Activated CD8-positive, alpha-beta memory T cell treated with anti-CD3 and anti-CD28 coated beads for 1 hour (primary cell): ENCODE measurements at places on chromosomes 13 and 19.
A peak's percentile ranks its signal among the peaks of the same experiment; 100 is the strongest.

DNA sequence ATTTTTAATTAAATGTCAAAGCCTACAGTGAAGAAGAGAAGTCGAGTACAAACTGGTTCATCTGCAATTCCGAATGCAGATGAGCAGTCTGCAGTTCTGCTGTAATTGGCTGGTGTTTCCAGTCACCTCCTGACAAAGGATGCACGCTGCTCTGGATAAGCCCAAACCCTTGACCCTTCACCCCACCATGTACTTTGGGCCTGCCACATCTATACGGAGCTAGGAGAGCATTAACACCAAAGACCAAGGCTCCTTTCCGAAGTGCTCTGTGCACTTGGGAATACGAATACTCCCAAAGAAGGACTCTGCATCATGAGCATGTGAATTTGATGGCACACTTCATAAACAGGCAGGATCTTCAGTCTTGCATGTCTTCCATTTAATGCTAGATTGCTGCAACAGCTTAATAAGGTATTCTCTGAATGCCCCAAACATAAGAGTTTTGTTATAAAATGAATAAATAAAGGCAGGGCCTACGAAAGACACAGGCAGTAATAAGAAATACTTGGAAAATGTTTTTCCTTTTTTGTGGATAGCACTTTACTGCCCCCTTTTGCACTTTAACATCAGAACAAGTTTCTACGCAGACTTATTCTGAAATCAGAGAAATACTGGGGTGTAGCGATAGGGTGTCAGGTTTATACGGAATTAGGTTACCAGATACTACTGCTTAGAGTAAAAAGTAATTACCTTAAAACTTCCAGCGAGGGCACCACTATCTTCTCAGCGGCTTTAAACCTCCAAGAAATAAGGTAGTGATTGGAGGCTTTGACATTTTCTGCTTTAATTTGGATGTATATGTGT is 15.0 kb downstream of the EFNB2 start:
- no peak for DNase-seq

- no peak for DNase-seq
Observed at GRCh38 chr13:42170029-42170428, 101.9 kb upstream of the AKAP11 start.

- DNase-seq: no peak
Observed at GRCh38 chr13:64248371-64249065, 2832.9 kb upstream of the PCDH20 start.

- DNase-seq: no peak
Observed at GRCh38 chr19:9046694-9047093, 36.5 kb upstream of the MUC16 start.

DNA sequence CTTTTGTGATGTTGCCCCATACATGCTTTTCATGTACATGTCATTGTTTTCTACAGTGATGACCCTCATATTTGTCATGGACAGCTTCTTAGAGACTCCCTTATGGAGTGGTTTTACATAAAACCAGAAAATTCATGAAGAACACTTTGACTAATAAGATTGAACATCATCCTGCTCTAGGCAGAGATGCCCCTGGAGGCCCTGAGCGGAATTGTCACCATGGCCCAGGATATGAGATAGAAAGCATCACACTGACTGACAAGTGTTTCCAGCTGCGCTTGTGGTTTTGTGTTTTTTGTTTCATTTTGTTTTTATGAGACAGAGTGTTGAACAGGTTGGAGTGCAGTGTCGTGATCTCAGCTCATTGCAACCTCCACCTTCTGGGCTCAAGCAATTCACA is 22.2 kb downstream of the ZNF701 start:
- DNase-seq: no peak

DNA sequence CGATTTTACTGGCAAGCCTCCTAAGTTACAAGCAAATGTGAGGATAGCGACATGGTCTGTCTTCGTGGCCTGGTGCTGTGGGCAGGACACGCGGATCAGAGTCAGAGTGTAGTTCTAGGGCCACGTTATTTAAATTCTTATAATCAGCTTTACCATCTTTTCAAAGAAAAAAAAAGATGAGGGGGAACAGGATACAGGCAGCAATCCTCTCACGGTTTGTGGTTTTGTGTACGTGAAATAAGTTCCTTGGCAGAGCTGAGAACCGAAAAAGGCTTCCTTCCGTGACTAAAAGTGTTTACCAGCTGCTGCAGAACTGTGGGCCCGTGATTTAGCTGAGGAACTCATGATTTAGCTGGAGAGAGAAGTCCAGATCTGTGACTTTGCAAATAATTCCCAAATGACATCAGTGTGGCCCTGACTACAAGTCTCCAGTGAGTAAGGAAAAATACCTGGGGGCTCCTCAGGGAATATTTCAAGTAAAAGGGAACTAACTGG is 27.2 kb downstream of the RCBTB2 start:
- DNase-seq: no peak

- no peak for DNase-seq
Observed at GRCh38 chr19:49585023-49585422, 3.9 kb downstream of the PRRG2 start.

DNA sequence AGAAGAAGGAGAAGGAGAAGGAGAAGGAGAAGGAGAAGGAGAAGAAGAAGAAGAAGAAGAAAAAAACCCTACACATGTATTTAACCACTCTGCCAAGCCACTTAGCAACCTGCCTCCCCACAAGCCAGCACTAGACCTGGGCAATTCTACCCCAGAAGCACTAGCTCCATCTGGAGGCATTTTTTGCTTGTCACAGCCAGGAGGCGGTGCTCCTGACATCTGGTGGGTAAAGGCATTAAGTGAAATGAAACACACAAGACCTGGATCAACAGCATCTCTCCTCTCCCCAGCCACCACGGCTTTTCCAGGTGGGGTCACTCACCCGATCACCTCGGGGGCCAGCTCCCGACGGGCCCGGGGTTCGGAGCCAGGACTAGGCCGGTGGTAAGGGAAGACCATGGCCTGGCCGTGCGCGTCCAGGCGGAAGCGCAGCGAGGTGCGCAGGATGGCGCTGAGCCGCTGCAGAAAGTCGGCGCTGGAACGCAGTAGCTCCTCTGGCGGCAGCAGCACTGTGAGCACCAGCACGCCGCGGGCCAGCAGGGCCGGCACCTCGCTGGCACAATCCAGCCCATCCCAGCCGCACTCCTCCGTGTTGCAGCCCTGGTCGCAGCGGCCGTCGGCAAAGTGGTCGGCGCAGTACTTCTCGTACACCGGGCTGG is 26.9 kb downstream of the NOTCH3 start:
- no peak for DNase-seq

- peak; percentile 55 for DNase-seq
Observed at GRCh38 chr19:49391581-49392399, 3.7 kb downstream of the KASH5 start.

GRCh38 chr19:30077851-30078355 is 135.9 kb downstream of the URI1 start:
- no peak for DNase-seq

GRCh38 chr19:39301021-39301420 is 4.8 kb downstream of the IFNL1 start:
- no peak for DNase-seq

GRCh38 chr13:97423300-97424045 is 10.5 kb upstream of the RAP2A start:
- no peak for DNase-seq

- DNase-seq: peak; percentile 54
Observed at GRCh38 chr13:114124921-114125320, 7.5 kb downstream of the RASA3 start.

DNA sequence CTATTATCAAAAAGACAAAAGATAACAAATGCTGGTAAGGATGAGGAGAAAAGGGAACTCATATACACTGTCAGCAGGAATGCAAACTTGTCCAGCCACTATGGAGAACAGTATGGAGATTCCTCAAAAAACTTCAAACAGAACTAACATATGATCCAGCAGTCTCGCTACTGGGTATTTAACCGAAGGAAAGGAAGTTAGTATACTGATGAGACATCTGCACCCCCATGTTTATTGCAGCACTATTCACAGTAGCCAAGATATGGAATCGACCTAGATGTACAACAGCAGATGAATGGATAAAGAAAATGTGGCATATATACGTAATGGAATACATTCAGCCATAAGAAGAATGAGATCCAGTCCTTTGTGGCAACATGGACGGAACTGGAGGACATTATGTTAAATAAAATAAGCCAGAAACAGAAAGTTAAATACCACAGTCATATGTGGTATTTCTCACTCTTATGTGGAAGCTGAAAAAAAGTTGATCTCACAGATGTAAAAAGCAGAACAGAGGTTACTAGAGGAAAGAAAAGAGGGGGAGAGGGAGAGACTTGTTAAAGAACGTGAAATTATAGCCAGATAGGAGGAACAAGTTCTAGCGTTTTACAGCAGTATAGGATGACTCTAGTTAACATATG is 83.2 kb downstream of the RUBCNL start:
- DNase-seq: no peak

GRCh38 chr13:96925916-96926628 is 68.2 kb downstream of the OXGR1 start:
- no peak for DNase-seq
